T-helper 1 cell (primary cell): ENCODE measurements at places on chromosomes 6 and 20.

DNA sequence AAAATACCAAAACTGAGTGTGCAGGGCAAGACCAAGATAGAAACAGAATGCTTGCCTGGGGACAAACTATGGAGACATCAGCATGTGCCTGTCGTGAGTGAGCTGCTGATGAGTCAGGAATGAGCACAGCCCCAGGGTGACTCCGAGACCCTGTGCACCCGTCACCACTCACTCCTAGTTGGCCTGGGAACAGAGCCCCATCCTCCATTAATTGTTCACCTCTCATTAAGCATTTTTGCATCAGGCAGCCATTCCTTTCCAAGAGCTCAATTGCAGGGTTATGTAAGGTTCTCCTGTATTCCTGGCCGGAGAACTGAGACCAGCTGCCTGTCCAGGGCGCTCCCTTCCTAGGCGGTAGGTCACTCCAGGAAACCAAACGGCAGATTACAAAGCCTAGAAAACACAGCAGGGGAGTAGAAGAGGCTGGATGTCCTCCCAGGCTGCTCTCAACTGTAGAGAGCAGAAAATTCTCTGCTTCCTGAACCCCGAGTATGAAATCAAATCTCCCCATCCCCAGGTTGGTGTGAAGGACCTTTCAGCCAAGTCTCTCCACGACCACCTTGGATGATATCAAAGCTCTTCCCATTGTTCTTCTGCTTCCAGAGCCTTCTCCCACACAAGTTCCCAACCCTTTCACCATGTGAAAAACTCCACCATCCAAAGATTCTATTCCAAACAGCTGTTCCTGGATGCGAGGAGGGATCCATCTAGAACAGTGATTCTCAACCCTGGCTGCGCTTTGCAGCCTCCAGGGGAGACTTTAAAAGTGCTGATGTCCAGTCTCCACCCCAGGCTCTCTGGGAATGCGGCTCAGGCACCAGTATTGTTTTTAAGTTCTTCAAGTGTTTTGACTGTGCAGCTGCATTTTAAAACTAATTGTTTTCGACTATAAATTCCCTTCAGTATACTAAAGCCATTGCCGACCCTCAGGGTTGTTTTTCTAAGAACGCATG lies 532.6 kb upstream of the JARID2 start:
- no peak for DNase-seq

GRCh38 chr6:143286251-143286795 lies 164.2 kb downstream of the ADAT2 start:
- no peak for DNase-seq

GRCh38 chr20:15682690-15683089 lies 890.6 kb downstream of the KIF16B start:
- no peak for DNase-seq

DNA sequence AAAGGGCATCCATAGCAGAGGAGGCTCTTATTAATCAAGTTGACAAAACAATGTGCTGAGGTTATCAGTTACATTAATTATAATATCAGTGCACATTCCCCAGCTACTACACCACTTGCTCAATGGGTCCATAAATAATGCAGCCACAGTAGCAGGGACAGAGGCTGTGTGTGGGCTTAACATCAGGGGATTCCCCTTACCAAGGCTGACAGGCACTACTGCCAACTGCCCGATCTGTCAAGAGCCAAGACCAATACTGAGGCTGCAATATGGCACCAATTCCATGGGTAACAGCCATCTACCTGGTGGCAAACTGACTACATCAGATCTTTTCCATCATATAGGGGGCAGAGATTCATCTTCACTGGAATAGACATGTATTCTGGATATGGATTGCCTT lies 22.0 kb downstream of the CD164 start:
- DNase-seq = no peak

- no peak for DNase-seq
Measured at GRCh38 chr20:43017241-43018030, 172.3 kb downstream of the PTPRT start.

DNA sequence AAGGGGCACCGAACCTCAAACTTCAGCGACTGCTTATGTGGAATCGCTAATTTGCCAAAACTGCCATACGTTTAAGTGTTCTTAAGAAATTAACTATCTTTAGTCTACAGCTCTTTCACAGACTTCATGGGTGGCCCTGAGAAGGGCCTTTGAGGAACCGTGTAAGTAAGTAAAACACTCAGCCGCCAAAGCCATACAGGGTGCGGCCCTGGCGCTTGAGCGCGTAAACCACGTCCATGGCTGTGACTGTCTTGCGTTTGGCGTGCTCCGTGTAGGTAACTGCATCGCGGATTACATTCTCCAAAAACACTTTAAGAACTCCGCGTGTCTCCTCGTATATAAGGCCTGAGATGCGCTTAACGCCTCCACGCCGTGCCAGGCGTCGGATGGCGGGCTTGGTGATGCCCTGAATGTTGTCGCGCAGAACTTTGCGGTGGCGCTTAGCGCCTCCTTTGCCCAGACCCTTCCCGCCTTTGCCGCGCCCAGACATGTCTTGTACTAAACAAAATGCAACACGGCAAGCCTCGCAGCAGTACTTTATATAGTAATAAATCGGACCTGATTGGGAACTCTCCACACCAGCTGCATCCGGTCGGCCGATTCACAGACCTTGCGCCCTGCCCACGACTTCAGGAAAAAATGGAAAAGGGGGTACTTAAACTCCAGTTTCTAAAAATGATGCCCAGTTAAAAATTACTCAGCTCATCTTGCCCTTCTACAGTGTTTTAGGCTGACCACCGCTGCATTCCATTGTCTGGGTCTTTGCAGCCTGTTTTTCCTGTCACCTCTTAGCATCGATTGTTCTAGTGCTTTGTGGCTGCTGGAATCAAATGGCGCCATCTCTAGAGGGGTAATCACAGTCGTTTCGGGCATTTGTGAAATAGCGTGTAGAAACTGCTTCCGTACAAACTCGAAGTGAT lies 38.9 kb downstream of the OR2B2 start:
- DNase-seq = peak; percentile 28

GRCh38 chr6:133595111-133595761 lies 293.7 kb upstream of the TCF21 start:
- DNase-seq = no peak

DNA sequence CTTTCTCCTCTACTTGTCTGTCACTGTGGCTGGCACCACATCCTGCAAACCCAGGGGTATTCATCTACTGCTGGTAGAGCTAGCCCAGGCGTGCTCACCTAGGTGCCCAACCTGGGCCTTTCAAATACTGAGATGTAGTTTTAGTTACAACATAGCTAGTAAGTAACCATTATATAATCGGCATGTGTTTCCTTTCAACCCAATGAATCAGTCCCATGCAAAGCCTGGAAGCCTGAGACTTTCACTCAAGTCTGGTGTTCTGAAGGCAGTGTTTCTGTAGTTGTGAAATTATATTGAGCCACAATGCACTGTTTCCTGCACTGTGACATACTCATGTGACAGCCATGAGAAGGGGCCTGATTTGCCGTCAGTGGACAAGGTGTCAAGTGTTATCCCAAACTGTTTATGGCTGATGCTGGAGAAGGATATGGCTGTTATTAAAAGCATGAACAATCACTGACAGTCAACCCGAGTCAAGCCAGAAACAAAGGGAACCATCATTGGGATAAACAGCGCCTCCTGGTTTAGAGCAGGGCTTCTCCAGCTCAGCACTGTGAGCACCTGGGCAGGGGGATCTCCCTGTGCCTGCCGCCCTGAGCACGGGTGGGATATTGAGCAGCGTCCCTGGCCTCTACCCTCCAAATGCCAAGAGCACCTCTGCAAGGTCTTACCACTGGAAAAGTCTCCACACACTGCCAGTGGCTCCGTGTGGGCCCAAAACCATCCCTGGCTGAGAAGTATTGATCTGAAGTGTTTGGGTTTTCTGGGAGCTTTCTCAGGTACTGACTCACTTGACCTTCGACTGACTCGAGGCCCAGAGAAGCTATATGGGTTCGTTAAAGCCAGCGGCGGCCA lies 1.6 kb downstream of the PSMA7 start:
- no peak for DNase-seq

DNA sequence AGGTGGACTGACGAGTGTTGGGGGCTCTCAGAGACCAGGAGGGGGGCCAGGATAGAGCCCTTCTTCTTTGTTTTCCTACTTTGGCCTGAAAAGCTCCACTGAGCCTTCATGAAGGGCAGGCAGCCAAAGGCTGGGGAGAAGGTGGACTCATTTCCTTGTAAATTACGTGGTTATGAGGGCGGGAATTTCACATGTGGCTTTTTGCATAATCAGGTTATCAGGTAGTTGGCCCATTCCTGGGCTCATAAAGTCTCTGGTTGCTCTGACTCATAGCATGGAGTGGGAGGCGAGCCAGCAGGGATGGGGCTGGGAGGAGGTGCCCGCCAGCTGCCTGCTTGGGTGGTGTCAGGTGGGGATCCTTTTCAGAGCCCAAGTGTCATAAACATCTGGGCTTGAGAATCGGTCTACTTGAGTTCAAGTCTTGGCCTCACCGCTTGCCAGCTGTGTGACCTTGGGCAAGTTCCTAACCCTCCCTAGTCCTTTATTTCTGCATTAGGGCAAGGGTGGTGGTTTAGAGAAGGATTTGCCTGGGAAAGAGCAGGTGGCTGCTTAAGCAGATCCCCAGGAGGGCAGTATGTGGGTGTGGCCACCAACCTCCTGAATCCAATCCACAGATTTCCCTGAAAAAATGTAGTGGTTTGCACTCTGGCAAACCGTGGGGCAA lies 26.5 kb upstream of the RNF24 start:
- no peak for DNase-seq

DNA sequence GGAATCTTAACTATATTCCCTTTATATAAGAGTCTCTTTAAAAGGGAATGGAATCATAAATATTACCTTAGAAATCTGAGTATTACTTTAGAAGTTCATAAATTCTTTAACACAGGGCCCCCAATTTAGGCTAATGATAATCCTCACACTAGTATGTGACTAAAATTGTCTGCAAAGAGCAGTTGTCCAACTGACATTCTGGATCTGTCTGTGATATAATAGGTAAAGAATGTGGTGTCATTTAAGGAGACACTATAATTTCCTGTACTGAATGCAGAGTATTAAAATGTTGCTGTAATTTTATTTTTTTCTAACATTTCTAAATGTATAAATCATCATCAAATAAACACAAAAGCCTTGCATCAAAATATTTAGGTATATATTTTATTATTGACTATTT lies 128.5 kb upstream of the DST start:
- no peak for DNase-seq

GRCh38 chr6:3281631-3282475 lies 23.1 kb downstream of the PSMG4 start:
- no peak for DNase-seq

DNA sequence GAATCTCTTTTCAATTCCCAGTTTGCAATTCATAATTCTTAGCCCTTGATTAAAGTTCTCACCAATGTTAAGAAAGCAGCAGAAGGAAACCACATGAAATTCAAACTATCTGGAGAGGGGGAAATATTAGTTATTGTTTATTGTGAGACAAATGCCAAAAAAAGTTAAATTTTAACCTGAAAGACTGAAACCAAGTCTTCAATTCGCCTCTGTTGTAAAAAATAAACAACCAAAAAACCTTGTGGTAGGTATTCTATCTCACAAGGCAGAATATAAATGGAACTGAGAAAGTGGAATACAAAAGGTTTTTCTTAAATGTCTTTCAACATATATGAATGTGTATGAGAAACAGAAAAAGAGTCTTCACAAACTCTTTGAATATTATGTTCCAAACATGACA lies 24.8 kb downstream of the TMX4 start:
- no peak for DNase-seq

GRCh38 chr20:38437796-38438195 lies 2.7 kb upstream of the SNHG17 start:
- DNase-seq = no peak

GRCh38 chr6:84082689-84083265 lies 49.2 kb downstream of the MRAP2 start:
- DNase-seq = no peak

- no peak for DNase-seq
Measured at GRCh38 chr6:7691675-7692452, 34.0 kb upstream of the BMP6 start.

DNA sequence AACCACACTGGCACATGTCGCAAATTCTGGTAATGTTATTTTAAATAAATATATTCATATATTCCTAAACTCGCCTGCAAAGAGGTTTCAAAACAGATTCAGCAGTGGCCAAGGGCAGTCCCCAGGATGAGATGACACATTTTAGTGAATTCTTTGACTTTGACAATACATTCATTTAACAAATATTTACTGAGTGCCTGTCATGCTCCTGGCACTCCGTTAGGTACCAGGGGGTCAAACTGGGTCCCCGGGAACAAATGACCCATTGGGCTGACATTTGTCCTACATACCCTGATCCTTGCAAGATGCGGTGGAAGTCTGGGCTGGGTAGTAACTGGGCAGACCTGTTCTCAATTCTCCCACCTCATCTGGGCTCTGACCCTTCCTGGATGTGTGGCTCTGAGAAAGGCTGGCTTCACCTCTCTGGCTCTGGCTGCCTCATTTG lies 74.9 kb downstream of the FYN start:
- no peak for DNase-seq

GRCh38 chr6:49898904-49899566 lies 32.7 kb upstream of the CRISP1 start:
- DNase-seq = no peak

GRCh38 chr20:51570739-51571459 lies 28.4 kb upstream of the NFATC2 start:
- no peak for DNase-seq

DNA sequence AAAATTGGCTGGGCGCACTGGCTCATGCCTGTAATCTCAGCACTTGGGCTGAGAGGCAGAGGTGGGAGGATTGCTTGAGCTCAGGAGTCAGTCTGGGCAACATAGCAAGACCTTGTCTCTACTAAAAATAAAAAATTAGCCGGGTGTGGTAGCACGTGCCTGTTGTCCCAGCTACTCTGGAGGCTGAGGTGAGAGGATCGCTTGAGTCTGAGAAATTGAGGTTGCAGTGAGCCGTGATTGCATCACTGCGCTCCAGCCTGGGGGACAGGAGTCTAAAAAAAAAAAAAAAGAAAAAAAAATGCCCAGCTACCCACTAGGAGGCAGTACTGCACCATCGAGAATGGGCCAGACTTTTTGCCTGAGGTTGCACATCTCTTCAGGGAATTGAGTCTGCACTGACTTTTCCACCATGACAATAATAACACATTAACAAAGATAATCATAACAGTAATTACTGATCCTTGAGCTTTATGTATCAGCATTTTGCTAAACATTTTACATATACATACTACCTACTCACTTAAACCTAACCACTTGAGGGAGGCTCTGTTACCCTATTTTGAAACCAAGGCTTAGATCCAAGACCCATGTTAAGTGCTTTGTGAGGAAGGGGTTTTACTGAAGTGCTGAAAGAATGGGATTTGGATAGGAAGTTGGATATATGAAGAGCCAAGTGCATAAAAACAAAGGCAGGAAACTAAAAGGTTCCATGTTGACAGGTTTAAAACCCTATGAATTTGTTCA lies 21.0 kb downstream of the SRSF3 start:
- DNase-seq = peak; percentile 33

- no peak for DNase-seq
Measured at GRCh38 chr6:6826095-6826901, 237.8 kb downstream of the LY86 start.

GRCh38 chr20:52060794-52061714 lies 130.5 kb downstream of the ZFP64 start:
- no peak for DNase-seq

- DNase-seq = no peak
Measured at GRCh38 chr20:13915284-13915683, 75.1 kb downstream of the SEL1L2 start.

GRCh38 chr6:100392423-100392822 lies 72.3 kb downstream of the SIM1 start:
- DNase-seq = no peak
